Esophagus mucosa (tissue), 1 donor: ENCODE measurements at places on chromosomes 13 and 19.
A peak's percentile ranks its signal among the peaks of the same experiment; 100 is the strongest.

DNA sequence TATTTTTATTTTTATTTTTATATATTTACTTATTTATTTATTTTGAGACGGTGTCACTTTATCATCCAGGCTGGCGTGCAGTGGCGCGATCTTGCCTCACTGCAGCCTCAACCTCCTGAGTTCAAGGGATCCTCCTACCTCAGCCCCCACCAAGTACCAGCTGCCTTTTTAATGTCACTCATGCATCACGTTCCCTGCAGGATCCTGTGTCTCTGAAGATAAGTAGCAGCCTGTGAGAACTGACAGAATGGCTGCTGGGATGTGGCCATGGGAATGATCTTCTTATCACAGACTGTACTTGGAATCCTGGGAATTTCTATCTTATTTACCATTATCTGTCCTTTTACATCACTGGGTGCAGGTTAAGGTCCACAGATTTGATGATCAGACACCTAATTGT, 9.2 kb upstream of the ZNF761 start:
- ATAC-seq: no peak

GRCh38 chr13:114076329-114077090, 55.9 kb downstream of the RASA3 start:
- ATAC-seq: no peak

DNA sequence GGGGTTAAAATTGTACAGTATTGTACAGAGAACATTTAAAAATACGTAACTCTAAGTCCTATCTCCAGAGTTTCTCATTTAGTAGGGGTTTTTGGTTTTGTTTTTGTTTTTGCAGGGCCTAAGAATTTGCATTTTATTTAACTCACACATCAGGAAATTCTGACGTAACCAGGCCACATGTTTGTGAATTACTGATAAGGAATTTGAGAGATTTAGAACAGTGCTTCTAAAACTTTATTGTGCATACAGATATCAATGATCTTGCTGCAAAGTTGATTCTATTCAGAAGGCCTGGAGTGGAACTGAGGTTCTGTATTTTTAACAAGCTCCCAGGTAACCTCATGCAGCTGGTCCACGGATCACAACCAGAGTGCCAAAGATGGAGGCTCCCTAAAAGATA, 49.3 kb downstream of the LIG4 start:
- no peak for ATAC-seq

DNA sequence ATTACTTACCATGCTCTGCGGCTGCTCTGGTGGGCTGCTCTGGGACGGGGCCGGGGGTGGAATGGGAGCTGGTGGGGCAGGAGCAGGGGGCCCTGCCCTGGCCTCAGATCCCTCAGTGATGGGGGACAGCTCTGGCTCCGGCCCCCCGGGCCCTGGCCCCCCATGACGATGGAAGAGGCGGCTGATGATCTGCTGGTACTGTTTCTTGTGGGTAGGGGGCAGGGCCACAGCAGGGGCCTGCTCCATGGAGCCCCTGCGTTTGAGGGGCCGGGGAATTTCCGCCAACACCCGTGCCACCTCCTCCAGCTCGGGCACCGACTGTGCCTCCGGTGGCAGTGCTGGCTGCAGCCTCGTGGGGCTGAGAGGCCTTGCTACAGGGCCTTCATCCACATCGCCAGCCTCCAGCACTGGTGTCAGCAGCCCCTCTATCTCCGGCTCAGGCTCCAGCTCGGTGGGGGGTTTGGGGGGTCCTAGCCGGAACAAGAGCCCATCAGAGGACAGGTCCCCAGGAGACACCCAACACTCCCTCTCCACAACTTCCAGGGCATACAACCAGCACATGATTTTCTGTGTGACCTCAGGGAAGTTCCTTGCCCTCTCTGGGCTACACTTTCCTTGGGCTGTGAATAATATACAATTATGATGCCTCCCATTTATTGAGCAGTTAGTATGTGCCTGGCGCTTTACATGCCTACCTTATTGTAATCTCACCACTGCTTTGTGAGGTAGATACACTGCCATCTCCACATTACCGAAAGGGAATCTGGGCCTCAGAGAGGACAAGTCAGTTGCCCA, 12.8 kb downstream of the PPP1R13L start:
- ATAC-seq: peak; percentile 33

GRCh38 chr13:89940383-89940782, 1407.1 kb upstream of the MIR17HG start:
- no peak for ATAC-seq

DNA sequence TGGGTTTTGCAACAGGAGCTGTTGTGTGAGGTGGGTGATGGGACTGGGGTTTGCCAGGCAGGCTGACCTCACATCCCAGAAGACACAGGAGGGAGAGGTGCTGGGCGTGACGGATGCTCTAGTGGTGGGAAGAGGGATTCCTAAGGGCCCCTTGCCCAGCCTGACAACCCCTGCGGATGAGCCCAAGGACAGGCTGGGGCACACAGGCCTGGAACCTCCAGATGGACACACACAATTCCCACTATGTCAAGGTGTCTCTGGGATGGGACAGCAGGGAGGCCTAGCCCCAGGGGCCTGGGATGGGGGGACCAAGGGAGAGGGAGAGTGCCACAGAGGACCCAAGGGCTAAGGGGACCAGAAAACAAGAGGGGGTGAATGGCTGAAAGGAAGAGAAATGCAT, 191.5 kb downstream of the ZNF536 start:
- ATAC-seq: no peak

DNA sequence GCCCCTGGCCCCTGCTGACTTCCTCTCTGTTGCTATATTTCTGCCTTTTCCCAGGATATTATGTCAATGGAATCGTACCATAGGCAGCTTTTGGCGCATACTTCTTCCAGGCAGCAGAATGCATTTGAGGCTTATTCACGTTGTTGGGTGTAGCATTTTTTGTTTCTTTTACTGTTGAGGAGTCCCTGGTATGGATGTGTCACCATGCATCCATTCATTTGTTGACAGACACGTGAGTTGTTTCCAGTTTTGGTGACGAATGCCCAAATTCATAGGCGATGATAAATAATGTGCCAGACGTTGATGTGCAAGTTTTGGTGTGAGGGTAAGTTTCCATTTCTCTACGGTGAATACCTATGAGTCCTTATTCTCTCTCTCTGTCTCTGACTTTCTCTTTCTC, 5.0 kb downstream of the NFILZ start:
- ATAC-seq: no peak

DNA sequence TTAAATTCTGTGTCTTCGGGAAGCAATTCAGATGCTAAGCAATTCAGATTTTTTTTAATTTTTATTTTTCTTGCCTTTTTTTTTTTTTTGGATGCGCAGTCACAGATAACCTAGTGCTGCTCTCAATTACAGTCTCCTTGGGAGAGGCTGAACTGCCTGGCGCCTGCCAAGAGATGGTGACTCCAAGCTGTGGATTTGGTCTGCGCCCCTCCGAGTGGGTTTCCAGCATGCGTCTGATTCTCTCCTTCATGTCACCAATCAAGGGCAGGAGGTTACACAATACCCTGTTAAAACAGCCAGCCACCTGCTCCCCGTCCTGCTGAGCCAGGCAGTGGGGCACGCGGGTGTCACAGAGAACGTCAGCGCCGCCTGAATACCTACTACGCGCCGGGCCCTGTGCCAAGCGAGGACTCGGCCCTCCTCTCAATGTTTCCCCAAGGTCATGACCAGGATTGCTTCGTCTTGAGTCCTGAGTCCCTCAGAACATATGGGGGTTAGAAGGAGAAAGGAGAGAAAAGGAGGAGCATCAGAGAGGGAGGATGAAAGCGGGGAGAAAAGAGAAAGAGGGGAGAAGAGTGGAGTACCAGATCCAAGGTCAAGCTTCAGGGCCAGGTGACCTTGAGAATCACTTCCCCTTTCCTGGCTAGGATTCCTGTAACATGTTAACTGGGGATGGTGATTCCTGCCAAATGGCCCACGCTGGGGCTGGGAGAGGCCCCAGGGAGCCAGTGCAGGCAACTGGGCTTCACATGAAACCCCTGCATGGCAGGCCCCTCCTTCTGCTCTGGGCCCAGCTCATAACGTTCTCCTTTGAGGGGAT, 213.6 kb downstream of the URI1 start:
- ATAC-seq: no peak

GRCh38 chr13:79543883-79544282, 62.9 kb downstream of the NDFIP2 start:
- ATAC-seq: no peak

DNA sequence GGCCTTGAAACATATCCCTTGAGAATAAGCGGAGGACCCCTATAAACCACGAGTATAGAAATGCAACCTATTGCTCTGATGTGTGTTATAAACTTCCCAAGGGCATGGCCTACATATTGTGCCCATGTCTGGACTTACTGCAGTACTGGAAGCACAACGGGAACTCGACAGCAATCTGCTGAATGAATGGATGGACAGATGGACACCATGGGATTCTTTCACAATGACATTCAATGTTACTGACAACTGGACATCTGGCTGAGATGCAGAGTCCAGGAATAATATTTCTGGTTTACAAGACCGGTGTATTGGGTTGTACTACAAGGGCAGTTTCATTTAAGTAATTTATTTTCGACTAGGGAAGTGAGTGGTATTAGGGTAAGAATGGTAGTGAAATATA, 123.7 kb downstream of the MIPEP start:
- no peak for ATAC-seq
